ENCODE measurements at places on chromosomes 13 and 19.

DNA sequence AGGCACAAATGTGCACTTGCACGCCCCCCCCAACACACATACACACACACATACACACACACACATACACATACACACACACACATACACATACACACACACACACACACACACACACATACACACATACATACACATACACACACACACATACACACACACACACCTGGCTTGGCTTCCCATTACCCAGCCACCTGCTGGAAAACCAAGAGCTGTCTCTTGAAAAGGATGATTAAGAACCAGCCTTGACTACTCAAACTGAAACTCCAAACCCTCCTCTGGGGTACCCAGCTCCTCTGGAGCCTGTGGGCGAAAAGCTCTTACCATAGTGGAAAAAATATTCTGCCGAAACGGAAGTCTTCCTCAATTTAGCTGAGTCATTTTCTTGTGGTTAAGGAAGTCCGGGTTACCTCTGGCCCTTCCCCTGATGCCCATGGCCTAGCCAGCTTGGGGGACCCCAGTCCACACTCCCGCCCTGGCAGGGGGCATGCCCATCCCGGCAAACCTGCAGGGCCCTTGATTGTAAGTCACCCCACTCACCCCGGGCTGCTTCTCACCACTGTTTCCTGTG, 21.9 kb downstream of the CEBPA start:
- DNase-seq: no peak

DNA sequence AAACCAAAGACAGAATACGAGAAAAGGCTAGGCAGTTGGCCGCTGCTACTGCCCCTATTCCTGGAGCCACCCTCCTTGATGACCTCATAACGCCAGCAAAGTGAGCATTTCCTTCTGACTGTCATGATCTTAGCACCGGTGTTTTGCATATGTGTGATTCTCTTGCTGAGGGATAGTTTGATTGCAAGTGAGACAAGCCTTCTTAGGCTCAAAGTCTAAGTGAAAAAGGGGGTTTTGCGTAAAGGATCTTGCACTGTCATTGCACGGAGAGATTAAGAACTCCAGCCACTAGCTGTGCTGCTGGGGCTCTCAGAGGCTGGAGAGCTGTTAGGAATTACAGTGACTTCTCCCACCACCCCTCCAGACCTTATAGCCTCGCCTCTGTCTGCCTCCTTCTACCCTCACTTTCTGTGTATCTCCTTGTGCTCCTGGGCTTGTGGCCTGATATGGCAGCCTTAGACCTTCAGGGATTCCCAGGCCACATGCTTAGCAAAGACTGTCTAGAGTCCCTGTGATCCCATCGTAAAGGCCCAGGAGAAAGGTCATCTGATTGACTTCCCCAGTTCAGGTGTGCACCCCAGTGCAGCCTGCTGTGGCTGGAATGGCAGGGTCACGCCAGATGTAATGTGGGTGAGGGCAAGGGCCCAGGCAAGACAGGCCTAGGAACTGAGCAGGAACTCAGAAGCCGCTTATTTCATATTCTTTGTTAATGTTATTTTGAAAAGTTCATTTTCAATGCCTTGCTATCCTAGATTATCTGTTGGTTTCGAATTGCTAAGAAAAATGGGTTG, 12.6 kb downstream of the GPATCH1 start:
- DNase-seq: no peak

- DNase-seq: no peak
These were observed 46.4 kb downstream of the KPNA3 start for GRCh38 chr13:49746111-49746510.

DNA sequence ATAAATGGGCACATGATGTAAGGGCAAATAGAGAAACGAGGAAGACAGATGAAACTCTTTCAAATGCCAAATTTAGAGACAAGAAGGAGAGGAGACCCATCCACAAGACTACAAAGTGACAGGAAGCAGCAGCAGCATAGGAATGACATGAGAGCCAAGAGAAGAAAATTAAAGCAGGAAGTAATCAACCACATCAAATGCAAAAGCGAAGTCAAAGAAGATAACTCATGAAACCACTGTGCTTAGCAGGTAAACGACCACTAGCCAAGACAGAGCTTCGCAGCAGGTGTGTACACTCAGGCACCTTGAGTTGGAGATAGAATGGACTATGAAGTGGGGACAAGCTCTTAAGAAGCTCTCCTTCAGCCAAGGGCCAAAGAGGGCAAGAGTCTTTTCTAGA, 64.1 kb downstream of the KLF12 start:
- no peak for DNase-seq

DNA sequence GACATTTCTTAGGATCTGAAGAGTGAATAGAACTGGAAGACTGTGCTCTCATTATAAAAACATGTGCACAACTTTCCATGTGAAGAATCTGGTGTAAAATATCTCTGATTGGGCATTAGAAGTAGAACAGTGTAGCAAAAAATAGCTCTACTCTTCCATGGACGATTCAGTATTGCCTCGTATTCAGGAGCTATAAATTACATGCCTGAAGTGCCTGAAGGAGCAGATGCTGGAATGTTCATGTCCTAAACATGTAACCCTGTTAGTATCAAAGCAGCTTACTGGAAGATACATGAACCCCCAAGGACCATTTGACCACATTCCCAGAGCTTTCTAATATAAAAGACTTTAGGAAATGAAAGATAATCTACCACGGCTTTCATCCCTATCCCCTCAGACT, 528.9 kb downstream of the DACH1 start:
- DNase-seq: no peak

GRCh38 chr13:39612023-39612637, 9.1 kb upstream of the LHFPL6 start:
- peak; percentile 48 for DNase-seq

DNA sequence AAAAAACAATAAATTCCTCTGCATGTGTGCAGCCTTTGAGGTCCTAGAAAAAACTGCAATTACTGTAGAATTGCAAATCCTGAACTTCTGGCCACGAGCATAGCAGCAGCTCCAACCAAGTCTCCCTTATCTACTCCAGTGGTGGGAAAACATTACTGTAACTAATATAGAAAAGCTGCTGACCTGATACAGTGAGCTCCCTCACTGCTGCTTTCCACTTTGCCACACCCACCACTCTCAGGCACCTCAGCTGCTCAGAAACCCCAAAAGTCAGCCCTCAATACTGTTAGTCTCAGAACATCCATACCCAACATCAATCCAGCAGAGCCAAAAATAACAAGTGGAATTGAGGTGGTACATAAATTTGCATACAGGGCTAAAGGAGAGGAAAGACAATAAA, 192.5 kb downstream of the POU4F1 start:
- DNase-seq: no peak

DNA sequence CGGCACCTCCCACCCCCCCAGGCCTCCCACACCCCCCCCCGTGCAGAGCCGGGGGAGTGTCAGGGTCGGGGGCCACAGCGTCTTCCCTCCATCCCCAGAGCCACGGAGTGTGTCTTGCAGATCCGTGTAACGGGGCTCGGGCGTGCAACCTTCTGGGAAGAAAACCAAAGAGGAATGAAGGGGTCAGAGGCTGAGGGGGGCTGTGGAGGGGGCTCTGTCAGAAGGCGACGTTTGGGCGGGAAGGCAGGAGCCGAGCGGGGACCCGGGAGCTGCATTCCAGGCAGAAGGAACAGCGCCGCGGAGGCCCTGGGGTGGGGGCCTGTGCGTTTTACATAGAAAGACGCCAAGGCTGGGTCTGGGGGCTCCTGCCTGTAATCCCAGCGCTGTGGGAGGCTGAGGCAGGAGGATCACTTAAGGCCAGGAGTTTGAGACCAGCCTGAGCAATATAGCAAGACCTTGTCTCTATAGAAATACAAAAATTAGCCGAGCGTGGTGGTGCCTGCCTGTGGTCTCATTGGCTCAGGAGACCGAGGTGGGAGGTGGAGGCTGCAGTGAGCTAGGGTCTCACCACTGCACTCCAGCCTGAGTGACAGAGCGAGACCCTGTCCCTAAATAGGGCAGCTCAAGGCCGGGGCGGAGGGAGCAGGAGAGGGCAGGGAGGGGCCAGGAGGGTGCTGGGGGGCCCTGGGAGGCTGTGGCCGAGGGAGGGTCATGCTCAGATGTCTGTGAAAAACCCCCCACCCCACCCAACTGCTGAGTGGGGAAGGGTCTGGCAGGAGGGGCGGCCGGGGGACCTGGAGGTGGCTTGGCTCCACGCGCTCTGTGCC, 27.8 kb downstream of the ARID3A start:
- no peak for DNase-seq

GRCh38 chr19:34793565-34793964, 20.6 kb upstream of the ZNF599 start:
- DNase-seq: no peak

DNA sequence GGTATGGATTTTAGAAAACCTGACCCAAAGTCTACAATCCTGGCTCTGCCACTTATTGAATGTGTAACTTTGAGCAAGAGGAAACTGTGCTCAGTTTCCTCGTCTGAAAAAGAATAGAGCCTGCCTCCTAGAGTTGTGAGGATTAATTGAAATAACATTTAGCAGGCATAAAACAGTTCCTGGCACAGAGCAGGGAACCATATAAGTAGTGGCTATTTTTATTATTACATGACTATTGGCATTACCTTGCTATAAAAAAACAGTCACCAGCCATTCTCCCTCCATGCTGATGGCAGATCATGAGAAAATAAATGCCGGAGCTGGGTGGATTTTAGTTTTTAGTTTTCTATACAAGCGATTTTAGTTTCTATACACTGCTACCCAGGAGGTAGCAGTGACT, 5.8 kb downstream of the DOCK9 start:
- DNase-seq: no peak

- peak; percentile 31 for DNase-seq
These were observed 13.1 kb downstream of the RGL3 start for GRCh38 chr19:11405846-11406643.

DNA sequence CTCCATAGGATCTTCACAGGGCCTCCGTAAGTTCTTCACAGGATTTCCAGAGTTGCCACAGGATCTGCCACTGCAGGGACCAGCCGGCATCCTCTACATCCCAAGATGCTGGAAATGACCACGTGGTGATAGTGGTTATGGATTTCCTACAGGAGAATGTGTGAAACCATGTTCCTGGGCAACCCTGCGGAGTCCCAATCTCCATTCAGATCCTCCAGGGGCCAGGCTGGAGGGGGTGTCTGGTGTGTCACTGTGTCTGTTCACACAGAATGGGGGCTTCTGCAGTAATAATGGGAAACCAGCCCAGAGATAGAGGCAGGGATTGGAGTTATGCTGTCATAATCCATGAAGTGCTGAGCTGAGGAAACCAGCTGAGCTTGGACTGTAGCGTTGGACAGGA, 8.6 kb downstream of the LILRA6 start:
- DNase-seq: no peak

DNA sequence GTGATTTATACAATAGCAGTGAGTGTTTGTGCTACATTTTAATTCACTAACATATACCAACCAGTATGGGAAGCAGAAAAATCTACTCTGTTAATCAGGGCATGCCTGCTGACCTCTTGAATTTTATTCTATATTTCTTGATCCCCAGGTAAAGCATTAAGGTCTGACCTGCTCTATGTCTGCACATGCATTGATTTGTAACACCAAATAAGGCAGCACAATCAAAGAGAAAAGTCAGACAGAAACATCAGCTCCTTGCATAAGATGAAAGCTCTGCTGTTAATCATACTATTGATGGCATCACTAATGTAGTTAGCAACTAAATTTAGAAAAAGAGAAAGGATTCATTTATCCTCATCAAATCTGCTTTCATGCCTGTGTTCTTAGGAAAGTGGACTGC, 2744.8 kb upstream of the PCDH20 start:
- DNase-seq: no peak

DNA sequence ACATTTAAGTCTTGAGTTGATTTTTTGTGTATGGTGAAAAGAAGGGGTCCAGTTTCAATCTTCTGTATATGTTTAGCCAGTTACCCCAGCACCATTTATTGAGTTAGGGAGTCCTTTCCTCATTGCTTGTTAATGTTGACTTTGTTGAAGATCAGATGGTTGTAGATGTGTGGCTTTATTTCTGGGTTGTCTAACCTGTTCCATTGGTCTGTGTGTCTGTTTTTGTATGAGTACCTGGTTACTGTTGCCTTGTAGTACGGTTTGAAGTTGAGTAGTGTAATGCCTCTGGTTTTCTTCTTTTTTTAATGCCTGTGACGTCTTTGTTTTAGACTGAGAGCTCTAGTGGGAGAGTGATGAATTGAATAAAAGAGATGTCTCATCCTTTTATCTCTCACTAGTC, 83.2 kb downstream of the NBEA start:
- no peak for DNase-seq

- peak; percentile 92 for DNase-seq
These were observed 57.3 kb downstream of the KLF2 start for GRCh38 chr19:16381756-16382401.

DNA sequence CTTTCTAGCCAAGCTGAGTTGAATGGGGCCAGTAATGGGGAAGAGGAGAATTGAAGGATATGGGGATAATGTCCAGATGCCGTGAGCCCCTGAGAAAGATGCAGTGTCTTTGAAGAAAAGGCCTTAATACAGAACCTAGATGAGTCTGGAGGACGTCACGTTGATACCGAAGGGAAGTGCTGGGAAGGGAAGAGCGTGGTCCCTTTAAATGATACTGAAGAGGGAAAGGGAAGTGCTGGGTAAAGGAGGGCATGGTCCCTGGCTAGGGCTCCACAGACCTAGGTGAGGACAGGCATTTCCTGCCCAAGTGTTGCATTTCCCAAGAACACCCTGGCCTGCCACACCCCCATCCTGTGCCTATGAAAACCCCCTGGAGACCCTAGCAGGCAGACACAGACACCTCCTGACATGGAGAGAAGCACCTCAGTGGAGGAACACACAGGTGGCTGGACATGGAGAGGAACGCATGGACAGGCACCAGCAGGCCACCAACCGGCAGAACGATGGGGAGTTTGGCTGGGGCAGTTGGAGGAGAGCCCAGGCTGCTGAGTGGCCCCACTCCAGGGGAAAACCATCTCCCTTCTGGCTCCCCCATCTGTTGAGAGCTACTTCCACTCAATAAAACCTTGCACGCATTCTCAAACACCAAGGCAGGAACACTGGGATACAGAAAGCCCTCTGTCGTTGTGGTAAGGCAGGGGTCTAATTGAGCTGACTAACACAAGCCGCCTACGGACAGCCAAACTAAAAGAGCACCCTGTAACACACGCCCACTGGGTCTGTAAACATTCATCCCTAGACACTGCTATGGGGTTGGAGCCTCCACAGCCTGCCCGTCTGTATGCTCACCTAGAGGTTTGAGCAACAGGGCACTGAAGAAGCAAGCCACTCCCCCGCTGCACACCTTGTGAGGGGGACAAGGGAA, 34.9 kb upstream of the POMP start:
- no peak for DNase-seq

- no peak for DNase-seq
These were observed 158.7 kb downstream of the IRS2 start for GRCh38 chr13:109627649-109628048.
